ENCODE measurements at places on chromosomes 13 and 19.

DNA sequence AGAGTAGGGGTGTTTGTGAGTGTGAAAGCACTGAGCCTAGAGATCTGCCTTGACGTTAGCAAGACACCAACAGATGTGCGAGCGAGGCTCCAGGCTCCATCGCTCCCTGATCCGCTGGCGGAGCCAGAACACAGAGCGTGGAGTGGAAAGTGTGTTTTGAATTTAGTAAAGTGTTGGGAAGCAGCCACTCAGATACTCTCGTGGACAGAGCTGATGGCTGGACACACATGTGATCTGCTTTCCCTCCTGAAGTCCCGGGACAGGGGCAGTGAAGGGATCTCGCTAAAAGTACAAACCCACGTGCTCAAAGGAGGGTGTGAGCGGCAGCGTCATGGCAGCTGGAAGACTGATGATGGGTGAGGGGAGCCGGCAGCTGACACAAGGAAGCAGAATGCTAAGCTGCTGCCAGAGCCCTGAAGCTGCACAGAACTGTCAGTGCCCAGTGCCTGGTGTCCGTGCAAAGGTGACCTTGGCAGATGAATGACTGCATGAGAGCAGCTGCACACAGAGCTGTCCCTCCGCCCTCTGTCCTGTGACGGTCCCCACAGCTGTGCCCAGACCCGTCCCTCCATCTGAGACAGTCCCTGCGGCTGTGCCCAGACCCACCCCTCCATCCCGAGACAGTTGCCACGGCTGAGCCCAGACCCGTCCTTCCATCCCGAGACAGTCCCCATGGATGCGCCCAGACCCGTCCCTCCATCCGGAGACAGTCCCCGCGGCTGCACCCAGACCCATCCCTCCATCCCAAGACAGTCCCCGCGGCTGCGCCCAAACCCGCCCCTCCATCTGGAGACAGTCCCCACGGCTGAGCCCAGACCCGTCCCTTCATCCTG, 29.6 kb upstream of the TMEM255B start:
- DNase-seq: no peak

DNA sequence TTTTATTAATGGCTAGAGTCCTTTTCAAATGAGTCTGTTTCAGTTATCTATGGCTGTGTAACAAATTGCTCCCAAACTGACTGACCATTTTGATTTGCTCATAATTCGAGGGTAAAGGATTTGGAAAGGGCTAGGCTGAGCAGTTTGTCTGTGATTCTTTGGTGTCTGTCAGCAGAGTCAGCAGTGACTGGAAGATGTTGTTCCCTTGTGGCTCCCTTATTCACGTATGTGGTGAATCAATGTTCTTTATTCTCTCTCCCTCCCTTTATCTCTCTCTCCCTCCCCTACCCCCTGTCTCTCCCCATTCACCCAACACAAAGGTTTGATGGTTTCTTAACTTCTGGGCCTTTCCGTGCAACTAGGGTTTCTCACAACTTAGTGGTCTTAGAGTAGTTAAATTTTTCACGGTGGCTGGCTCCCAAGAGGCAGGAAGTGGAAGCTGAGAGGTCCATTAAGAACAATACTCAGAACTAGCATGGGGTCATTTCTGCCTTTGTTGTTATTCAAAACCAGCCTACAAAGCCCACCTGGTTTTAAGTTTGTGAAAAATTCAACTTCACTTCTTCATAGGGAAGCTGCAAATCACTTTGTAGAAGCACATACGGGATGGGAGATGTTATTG, 772.5 kb upstream of the SLITRK1 start:
- DNase-seq: no peak

GRCh38 chr19:39408392-39409207, 2.0 kb downstream of the ZFP36 start:
- DNase-seq: no peak

DNA sequence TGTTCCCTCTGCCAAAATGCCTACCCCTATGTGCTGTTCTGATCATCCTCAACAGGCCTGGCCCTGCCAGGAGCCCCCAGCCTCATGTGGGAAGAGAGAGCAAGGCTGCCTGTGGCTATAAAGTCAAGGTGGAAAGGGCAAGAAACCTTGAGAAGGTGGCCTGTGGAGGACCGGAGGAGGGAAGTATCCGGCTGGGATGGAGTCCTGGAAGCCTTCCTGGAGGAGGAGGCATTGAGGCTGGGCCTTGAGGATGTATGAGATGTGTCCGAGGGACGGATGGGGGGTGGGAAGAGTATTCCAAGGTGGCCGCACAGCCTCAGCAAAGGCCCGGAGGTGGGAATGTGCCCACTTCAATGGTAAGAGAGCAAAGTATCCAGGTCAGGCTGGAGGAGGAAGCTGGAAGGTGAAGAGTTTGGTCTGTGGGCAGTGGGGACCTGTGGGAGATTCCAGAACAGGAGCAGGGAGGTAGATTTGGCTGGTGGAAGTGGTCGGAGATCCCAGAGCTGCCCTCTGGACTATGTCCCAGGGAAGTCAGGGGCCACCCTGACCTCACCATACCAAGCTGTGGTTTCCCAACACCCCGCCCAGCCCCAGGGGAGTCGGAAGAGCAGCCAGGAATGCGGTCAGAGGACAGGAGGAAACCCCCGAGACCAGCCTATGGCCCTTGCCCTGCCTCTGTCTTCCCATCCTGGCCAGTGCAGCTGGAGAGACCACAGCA, 3.0 kb upstream of the PLIN4 start:
- DNase-seq: no peak

DNA sequence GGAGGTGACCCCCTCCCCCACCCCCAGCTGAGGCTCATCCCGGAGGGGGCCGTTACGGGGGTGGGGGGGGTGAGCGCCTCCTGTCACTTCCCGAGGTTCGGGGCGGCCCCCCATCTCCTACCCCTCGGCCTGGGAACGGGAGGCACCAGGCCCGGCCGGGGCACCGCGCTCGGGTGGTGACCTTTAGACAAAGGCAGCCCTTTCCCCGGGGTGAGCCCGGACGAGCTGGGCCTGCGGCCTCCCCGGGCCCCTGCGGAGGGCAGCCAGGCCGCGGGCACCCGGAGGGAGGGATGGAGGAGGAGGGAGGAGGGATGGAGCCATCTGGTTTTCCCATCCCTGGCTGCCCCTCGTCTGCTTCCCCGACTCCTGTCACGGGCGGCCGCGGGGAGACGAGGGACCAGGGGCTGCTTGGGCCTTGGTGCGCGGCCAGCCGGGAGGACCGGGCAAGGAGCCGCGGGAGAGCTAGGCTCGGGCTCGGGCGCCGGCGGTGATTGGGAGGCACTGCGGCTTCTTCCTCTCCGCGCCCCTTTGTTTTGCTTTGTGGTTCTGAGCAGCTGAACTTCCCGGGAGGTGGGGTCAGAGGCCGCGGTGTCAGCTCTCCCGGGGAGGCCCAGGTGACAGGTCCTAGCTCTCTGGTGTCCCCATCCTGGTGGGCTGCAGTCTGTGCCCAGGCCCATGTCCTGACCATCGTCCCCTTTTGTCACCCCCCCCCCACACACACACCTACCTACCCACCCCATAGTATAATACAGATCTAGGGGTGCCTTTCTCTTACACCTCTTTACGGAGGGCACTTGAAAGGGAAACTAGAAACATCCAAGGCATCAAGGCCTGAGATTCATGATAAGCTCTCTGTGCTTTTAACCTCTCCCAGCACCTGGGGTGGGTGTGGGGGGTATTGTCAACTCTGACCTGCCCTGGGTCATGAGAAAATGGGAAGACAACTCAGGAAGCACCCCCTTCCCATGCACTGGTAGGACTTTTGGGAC, 1.3 kb downstream of the BICRA start:
- DNase-seq: no peak

DNA sequence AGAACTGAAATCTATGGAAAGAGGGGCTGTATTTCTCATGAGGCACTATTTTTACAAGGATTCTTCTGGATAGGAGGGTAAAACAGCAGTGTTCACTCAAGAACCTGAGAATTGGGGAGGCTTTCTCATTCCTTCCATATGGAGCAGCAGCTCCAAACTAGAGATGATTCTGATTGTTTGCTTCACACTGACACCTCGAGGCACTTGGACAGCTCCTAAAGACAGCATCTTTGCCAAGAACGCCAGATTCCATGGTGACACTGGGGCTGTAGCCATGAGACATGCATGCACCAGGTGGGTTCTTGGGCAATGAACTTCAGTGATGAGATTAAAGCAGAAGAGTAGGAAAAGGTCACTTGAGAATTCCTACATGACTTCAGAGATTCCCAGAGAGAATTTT, 361.5 kb upstream of the HTR2A start:
- no peak for DNase-seq

GRCh38 chr19:27793128-27793643, 1419.8 kb downstream of the UQCRFS1 start:
- DNase-seq: no peak
